ENCODE measurements at places on chromosomes 2 and 18.
A peak's percentile ranks its signal among the peaks of the same experiment; 100 is the strongest.

- no peak for DNase-seq
Measured at GRCh38 chr2:13351068-13351467, 634.3 kb downstream of the TRIB2 start.

DNA sequence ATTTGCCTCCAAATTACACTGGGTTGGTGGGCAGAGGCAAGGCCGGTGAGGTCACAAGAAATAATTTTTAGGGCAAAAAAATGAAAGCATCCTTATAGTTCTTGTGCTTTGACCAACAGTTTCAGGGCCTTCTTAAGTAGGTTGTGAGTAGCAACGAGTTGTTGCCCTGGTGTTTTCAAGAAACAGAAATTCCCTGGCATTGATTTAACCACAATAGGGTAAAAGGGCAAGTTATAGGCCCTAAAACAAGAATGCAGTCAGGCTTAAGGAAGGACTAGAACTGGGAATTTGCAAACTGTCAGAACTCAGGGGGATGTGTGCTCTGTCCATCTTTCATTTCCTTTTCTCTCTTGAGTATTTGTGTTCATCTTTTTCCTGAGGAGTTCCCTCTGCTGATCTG is 46.1 kb upstream of the STPG4 start:
- no peak for DNase-seq

GRCh38 chr2:67446491-67446911 is 49.4 kb downstream of the ETAA1 start:
- peak; percentile 34 for DNase-seq

GRCh38 chr18:63578357-63578958 is 8.7 kb upstream of the SERPINB13 start:
- DNase-seq = peak; percentile 9

GRCh38 chr18:28485210-28485801 is 308.4 kb upstream of the CDH2 start:
- DNase-seq = no peak

- no peak for DNase-seq
Measured at GRCh38 chr2:41763141-41763540, 284.7 kb upstream of the PKDCC start.

All from SW480 (cell line).